ENCODE measurements at places on chromosomes 12 and 14. TPM values are rescaled to one million over a fixed set of nuclear protein-coding genes. Genes with fewer than 3 reads are reported as not detected.

Gene CEBPE
- 0.35 TPM for total RNA-seq

Gene DCP1B
- total RNA-seq: 9.9 TPM

GRCh38 chr14:49972823-49973222 is 79.9 kb downstream of the ARF6 start:
- DNase-seq: peak; percentile 85
- H3K4me1 ChIP-seq: peaks cover 66% of the 10 kb centered on the region
- H3K4me3 ChIP-seq: peak overlapping the region; percentile 82

GRCh38 chr12:122030424-122031035 is 8.8 kb downstream of the BCL7A start:
- H3K36me3 ChIP-seq: peaks cover 2% of the 10 kb centered on the region
- H3K4me1 ChIP-seq: peaks cover 1% of the 10 kb centered on the region
- H3K4me3 ChIP-seq: no peak overlapping the region
- no peaks in the 10 kb centered on the region for H3K27me3 ChIP-seq
- no peak for DNase-seq

GRCh38 chr12:49979791-49980190 is 7.0 kb downstream of the AQP6 start:
- peaks cover 5% of the 10 kb centered on the region for H3K36me3 ChIP-seq
- no peak overlapping the region for H3K27ac ChIP-seq
- H3K4me1 ChIP-seq: peaks cover 2% of the 10 kb centered on the region
- no peaks in the 10 kb centered on the region for H3K27me3 ChIP-seq
- H3K4me3 ChIP-seq: no peak overlapping the region
- DNase-seq: no peak

DNA sequence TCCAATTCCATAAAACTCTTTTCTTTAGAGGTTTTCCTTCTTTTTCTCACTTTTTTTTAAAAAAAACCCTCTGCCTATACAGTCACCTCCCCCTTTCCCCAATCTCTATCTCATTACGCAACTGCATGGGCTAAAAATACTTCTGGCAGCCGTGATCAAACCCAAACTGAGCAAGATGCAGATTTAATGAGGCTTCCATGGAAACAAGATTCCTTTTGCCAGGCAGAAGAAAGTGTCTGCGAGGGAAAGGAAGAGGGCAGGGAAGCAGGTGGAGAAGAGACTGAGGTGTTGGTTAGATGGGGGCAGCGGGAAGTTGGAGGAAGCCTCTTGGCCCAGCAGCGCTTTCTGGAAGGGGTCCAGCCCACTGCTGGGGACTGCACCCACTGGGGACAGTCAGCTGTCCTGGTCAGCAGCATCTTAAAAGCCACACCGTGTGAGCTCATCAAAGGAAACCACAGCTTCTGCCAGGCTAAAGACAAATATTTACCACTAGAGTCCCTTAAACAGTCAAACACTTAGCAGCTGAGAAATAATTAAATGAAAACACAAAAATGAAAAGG is 90.4 kb downstream of the SLC8A3 start:
- no peak for DNase-seq
- no peaks in the 10 kb centered on the region for H3K4me1 ChIP-seq
- H3K36me3 ChIP-seq: no peaks in the 10 kb centered on the region
- H3K27ac ChIP-seq: no peak overlapping the region
- H3K27me3 ChIP-seq: peaks cover 34% of the 10 kb centered on the region
- H3K4me3 ChIP-seq: no peak overlapping the region

DNA sequence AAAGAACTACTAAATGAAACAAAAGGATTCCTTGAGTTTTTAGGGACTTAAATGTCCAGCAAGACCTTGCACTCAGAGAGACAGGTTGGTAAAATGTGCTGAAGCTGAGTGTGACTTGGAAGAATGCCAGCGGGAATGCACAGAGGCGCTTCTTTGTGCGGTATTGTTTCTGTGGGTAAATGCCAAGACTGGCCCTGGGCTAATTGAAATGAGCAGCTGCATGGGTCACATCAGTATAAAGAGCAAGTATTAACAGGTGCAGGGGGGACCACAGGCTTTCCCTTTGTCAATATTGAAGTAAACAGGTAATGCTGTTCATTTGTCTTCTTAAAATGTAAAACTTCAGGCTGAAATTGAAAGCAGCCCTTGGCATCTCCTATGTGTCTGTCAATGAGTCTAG is 74.3 kb downstream of the LMO3 start:
- H3K4me1 ChIP-seq: no peaks in the 10 kb centered on the region
- no peak for DNase-seq
- no peak overlapping the region for H3K4me3 ChIP-seq
- no peaks in the 10 kb centered on the region for H3K36me3 ChIP-seq
- no peaks in the 10 kb centered on the region for H3K27me3 ChIP-seq
- no peak overlapping the region for H3K27ac ChIP-seq

- H3K4me1 ChIP-seq: no peaks in the 10 kb centered on the region
- H3K4me3 ChIP-seq: no peak overlapping the region
- no peaks in the 10 kb centered on the region for H3K36me3 ChIP-seq
- no peaks in the 10 kb centered on the region for H3K27me3 ChIP-seq
- no peak for DNase-seq
These were observed 178.9 kb downstream of the KCNH5 start for GRCh38 chr14:62866376-62866775.

All from activated CD4-positive, alpha-beta T cell treated with anti-CD3 and anti-CD28 coated beads, Interleukin-2, amount 10 ng/mL, durations not matched to agents 24 days and 14 days (primary cell).